ENCODE measurements at places on chromosomes 11 and 22.

- DNase-seq, result no peak
Measured at GRCh38 chr11:63010934-63011439, 4.7 kb downstream of the SLC22A8 start.

- DNase-seq, result peak; percentile 98
Measured at GRCh38 chr11:119709638-119710346, 19.2 kb downstream of the NECTIN1 start.

DNA sequence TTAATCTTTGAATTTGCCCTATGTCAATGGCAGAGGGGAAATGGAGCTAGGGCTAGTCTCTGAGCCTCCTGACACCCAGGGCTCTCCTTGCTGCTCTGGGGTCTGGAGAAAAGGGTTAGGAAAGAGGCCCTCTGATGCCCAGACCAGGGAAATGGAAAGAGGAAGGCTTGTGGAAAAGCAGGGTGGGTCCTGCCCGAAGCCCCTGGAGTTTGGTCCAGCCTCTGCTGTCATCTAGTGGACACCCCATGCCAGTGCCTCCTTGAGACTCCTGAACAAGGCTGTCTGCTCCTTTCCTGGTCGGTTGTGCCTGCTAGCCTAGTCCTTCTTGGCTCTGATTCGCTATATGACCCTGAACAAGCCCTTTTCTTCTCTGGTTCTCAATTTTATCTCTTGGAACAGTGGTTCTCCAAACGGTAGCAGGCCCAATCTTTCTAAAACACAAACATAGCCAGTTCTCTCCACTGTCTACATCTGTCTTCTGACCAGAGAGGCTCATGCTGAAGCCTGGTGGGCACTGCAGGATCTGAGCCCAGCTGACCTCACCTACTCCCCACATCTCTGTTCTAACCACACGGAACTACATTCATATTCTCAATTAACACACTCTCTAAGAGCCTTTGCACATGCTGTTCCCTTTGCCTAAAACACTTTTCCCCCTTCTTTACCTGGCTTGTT is 8.8 kb upstream of the PLA2G3 start:
- DNase-seq, result peak; percentile 86

DNA sequence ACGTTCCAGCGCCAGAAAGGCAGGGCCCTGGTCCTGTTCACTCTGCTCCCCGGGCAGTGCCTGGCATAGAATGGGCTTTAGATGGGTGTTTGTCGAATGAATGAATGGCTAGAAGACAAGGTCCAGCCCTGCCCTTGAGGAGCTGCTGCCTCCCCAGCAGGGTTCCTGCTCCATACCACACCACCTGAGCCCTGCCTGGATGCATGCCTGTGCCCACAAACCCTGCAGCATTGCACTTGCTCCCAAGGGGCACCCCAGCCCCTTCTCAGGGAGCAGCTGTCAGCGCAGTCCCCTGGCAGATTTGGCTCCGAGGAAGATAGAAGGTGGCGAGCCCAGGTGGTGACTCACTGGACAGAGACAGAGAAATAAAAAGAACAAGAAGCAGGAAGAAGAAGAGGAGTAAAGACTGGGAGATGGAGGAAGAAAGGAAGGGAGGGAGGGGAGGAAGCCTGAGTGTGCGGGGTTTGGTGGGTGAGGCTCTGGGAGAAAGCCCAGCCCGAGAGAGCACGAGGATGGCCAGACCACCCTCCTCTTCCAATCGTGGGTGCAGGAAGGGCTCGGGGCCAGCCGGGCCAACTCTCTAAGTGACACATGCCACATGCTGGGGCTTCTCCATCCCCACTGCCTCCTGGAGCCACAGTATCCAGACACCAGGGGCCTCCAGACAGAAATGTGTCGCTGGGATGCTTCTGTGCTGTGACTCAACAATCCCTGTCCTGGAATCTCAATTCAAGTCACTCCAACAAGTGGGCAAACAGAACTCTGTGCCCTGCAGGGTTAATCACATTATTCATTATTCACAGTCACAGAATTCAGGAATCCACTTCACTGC is 1474.3 kb downstream of the BRD1 start:
- DNase-seq, result no peak

- DNase-seq, result no peak
Measured at GRCh38 chr11:110379936-110380335, 49.8 kb upstream of the FDX1 start.

- no peak for DNase-seq
Measured at GRCh38 chr22:22395245-22395644, 113.3 kb downstream of the ZNF280B start.

- DNase-seq, result peak; percentile 95
Measured at GRCh38 chr22:18966748-18967147, 30.7 kb upstream of the PRODH start.

DNA sequence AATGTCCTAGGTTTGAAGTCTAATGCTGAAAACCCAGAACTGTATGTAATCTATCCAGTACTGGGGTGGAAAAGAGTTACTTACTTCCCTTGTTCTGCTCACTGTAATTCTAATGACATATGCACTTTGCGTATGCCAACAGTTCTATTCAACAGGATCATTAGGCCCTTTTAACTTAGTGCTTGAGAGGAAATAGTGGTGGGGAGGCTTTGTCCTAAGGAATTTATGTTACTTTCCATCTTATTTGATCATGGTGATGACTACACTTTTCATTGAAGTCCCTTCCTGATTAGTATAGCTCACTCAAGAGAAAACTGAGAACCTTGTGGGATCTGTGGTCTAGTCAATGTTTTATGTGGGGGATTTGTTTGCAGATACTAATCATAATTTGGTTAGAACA is 348.2 kb downstream of the GUCY1A2 start:
- DNase-seq, result no peak

DNA sequence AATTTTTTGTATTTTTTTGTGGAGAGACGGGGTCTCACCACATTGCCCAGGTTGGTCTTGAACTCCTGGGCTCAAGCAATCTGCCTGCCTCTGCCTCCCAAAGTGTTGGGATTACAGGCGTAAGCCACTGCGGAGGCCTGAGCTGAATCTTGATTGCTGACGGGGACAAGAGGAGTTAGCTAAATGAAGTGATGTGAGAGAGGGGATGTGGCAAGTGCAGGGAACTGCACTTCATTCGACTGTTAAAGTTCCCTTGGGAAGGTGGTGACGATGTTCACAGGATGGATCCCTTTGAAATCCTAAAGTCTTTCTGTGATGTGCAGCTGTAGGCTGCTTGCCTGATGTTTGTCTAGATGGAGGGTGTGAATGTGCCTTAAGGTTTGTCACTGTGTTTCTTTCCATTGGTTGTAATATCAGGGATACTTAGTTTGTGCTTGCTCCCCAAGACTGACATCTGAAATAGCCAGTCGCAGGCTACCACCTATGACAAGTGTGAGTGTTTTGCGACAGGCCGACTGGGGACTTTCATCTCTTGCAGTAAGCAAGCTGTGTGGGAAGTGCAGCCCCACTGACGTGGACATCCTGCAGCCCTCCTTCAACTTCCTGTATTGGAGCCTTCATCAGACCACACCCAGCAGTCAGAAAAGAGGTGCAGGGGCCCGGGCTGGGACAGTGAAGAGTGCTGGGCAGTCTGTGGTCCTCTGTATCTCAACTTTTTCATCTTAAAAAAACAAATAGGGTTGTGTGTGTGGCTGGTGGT is 19.6 kb upstream of the CCDC134 start:
- DNase-seq, result no peak

DNA sequence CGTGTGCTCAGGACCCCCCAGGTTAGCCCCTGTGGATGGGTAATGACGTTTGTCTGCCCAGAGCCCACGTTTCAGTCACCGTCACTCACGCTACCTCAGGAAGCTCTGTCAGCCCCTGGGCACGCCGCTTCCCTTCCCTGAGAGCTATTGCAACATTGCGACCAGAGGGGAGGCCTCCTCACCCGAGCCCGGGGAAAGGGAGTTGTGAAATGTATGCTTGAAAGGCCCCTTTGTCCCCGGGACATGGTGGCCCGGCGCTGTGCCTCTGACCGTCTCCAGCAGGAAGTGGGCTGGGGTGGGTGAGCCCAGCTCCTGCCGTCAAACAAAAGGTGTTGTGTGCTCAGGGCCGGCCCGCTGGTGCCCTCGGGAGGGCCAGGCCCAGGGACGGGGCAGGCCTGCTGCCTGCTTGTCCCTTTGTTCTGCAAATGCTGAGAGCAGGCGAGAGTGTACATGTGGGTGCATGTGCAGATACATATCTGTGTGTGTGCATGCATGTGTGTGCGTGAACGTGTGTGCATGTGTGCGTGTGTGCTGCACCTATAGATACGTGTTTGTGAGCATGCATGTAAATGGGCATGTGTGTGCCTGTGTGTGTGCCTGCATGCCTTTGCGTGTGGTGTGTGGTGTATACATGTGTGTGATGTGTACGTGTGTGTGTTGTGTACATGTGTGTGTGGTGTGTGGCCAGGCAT is 1125.0 kb downstream of the BRD1 start:
- no peak for DNase-seq

- no peak for DNase-seq
Measured at GRCh38 chr11:65863889-65864705, 3.9 kb downstream of the MUS81 start.

DNA sequence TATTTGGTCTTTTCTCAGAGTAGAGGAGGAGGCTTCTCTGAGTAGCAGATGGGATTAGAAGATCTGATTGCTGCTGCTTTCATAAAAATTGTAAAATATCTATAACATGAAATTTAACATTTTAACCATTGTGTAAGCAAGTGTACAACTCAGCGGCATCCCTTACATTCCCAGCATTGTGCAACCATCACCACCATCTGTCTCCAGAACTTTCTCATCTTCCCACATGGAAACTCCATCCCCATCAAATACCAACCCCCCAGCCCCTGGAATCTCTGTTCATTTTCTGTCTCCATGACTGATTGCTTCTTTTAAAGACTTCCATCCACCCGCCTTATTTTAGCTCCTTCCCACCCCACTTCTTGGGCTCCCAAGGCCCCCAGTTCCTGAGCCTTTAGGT is 32.3 kb downstream of the MRGPRD start:
- no peak for DNase-seq

DNA sequence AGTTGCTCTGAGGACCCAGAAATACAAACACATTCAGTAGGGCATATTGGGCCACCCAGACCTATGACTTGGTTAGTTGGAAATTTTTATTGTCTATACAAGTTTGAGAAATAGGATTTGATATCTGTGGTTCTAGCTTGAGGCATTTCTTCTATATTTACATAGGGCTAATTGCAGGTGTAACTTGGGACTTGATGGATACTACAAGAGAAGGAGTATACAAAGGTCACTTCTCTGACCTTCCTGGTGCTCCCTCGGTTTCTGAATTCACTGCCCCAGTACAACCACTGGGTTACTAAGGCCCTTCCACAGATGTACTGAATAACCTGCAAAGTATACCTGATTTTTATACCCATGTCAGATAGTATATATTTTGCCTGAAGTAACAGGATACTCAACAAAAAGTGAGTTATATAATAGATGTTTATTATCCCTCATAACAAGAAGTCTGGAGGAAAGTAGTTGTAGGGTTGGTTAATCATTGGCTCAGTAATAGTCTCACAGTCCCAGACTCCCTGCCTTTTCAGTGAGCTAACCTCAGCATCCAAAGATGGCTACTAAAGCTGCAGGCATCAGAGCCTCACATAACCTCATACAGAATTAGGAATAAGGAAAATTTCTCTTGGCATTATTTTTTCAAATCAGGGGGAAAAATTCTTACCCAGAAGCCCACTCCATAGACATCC is 8.8 kb upstream of the PGR start:
- DNase-seq, result no peak

- peak; percentile 48 for DNase-seq
Measured at GRCh38 chr11:85810871-85811611, at the start of gene SYTL2. TSS of gene SYTL2 (minus strand) at chr11:85811141. CDS start at chr11:85757725, 53,416 bp downstream.
